Fibroblast of pulmonary artery (primary cell): ENCODE measurements at places on chromosomes 6 and 20.

DNA sequence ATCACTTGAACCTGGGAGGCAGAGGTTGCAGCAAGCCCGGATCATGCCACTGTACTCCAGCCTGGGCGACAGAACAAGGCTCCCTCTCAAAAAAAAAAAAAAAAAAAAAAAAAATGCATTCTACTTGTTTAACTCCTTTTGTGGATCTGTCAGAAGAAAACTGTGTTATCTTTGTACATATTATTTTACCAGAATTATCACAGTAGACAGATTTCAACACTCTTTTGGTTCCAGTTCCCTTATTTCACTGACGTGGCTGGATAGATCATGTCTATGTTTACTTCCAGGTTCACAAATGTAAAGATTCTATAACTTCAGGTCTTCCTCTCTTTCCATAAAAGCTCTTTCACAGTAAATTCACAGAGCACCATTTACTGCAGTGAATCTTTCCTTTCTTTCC is 18.4 kb downstream of the NUDT3 start:
- no peak for DNase-seq

DNA sequence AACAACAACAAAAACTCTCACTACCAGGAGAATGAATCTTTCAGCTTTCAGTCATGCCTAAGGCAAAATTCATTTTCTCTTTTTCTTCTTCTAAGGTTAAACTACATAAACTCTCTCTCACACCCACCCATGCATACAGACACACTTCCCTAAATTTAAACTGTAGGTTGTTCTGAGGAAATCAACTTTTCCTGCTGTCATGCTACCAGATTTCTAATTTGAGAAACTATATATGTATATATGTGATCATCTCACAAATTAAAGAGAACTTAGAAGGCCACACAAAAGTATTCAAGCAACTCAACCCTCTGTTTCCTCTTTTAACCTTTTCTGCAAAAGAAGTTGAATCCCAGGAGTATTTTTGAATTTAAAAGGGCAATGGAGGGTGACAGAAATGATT is 532.5 kb downstream of the KIF16B start:
- no peak for DNase-seq

GRCh38 chr20:40305303-40305702 is 383.7 kb downstream of the MAFB start:
- no peak for DNase-seq

DNA sequence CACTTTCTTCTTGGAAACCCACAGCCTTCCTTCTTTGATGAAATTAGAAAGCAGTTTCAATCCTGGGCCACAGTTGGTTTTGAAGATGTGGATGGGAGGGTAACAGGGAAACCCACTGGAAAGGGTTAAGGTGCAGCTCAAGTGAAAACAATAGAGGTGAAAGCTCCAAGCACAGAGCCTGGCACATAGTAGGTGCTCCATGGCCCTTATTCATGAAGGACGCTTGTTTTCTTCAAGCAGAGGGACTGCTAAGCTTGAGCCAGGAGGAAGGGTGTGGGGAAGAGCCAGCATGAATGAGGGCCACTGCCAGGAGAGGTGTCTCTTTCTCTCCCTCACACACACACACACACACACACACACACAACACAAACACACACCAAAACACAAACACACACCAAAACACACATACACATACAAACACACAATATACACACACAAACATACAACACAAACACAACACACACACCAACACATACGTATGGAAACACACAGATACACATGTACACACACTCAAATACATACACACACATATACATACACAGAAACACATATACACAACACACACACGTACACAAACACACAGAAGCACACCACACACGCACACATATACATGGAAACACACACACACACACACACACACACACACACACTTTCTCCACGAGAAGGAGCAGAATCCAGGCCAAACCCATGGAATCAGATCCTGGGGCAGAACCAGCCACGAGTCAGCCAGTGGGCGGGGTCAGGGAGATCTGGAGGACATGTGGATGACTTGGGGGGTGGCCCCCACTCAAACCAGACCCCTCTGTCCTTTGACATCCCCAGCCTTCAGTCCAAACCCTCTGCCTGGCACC is 23.7 kb upstream of the RBPJL start:
- DNase-seq: no peak

GRCh38 chr6:129500958-129501739 is 208.8 kb downstream of the ARHGAP18 start:
- DNase-seq: peak; percentile 93

- DNase-seq: no peak
These were observed 193.3 kb downstream of the UTRN start for GRCh38 chr6:144478483-144478882.
